ENCODE measurements at places on chromosomes 1 and 21.

DNA sequence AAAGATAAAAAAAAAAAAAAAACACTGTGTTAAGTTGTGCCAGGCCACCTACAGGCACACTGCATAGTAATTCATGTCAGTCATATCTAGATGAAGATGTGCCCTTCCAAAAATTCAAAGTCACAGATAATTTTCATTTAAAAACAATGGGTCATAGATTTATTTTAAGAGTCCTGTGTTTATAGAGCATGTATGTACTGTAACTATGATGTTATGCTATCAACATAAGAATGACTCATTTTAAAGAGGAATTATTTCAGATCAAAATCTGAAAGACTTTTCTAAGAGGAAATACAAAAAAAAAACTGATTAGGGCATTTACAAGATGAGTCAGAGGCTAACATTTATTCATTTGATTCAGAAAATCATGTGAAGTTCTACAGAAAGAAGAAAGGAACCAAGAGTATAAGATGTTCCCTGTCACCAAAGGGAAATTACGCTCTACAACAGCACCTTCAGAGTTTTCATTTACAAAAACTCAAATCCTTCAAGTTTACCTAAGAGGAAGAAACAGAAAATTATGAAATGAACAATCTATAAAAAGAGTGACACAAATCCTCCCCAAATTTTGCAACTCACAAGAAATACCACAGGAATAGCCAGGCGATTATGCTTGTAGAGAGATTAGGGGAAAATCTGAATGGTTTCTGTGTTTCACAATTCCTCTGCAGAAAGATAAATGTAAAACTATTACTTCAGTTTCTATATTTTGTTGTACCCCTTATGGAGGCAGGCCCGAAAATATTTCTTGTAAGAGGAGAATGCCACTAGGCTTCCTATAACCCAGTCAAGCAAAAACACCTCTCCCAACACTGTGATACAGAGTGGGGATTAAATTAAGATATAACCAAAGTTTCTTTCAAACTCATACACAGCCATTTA is 13.8 kb downstream of the TP53BP2 start:
- DNase-seq = peak; percentile 51

DNA sequence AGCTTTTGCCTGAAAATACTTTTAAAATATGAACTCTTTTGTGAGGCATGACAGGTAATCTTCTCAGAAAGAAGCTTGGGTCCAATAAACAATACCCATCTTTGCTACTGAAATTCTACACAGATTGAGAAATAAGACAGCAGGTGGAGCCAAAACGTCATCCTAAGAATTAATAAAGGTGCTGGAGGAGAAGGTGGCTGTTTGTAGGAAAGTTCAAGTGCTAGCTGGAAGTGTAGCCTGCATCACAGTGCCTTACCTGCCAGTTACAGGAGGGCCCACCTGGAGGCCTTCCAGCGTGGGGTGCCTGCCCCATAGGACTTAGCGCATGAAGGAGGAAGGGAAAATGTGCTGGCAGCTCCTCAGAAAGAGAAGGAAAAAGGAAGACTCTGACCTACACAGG is 93.7 kb downstream of the TTC3 start:
- no peak for DNase-seq

DNA sequence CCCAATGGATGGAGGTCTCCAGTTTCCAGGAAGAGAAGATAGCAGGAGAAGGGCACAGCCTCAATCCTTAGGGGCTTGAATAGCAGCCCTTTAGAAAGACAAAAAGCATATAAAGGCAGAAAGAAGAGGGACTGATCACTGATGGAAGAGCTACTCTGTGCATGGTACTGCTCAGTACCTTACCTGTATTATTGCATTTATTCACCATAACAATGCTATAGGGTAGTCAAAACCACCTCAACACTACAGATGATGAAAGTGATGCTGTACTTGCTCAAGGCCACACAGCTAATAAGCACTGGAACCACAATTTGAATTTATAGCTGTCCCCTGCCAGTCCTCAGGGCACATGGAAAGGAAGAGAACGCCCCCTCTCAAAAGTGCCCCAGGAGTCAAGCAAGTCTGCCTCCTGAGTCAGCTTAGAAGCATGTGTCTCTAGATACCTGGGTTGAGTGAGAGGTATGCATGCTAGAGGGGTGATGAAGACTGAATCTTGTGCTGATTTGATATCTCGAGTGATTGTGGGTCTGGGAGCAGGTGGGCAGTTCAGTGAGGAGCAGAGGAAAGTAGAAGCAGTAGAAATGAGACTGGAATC is 13.6 kb downstream of the DDAH1 start:
- no peak for DNase-seq

DNA sequence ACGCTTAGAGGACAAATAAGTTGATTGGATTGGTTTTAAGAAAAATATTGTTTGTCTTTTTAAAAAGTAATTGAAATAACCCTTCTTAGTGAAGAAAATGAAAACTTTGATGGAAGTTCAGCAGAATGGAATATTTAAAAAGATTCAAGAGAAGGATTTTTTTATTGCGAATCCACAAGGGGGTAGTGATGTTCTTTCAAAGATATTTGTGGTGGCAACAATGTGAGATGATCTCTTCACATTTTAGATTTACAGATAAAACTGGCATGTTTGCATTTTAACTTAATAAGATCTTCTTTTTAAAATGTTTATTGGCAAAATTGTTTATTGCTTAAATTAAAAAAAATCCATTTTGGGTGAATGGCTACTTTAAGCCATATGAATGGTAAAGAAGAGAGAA is 8.9 kb downstream of the CAMTA1 start:
- DNase-seq = peak; percentile 41

- no peak for DNase-seq
Observed at GRCh38 chr1:68327414-68327813, 95.1 kb upstream of the WLS start.

GRCh38 chr1:191618181-191618580 is 540.1 kb upstream of the RGS18 start:
- no peak for DNase-seq

- no peak for DNase-seq
Observed at GRCh38 chr1:172399756-172400721, 20.4 kb upstream of the C1orf105 start.

GRCh38 chr1:182771187-182771984 is 18.2 kb upstream of the NPL start:
- no peak for DNase-seq

GRCh38 chr21:19130379-19131028 is 726.9 kb upstream of the TMPRSS15 start:
- no peak for DNase-seq

DNA sequence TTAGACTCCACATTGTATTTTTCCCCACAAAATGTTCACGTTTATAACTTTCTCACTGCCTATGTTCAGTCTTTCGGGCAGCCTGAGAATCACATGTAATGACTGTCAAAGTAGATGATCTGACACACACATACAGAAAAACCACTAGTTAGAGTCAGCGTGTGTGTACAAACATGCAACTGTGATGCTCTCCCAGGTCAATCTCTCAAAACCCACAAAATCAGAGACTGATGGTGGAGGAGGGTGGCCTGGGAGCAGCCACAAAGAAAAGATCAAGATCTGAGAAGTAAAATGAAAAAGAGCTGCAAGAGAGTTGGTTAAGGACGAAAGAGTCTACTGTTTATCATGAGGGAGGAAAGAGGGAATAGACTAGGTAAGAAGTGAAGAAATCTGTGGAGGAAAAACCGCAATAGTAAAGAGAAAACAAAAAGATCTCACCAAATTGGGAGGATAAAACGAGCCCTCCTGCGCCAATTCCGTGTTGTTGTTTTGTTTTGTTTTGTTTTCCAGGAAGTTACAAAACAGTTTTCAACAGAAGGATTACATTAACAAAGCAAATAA is 2.3 kb downstream of the EGLN1 start:
- no peak for DNase-seq

- no peak for DNase-seq
Observed at GRCh38 chr1:99527545-99527944, 118.4 kb upstream of the PALMD start.

- peak; percentile 18 for DNase-seq
Observed at GRCh38 chr1:106924360-106924759, 132.1 kb upstream of the PRMT6 start.

GRCh38 chr1:240869071-240869470 is 257.1 kb upstream of the GREM2 start:
- DNase-seq = no peak

GRCh38 chr21:46052703-46053651 is 44.9 kb upstream of the COL6A2 start:
- peak; percentile 68 for DNase-seq

DNA sequence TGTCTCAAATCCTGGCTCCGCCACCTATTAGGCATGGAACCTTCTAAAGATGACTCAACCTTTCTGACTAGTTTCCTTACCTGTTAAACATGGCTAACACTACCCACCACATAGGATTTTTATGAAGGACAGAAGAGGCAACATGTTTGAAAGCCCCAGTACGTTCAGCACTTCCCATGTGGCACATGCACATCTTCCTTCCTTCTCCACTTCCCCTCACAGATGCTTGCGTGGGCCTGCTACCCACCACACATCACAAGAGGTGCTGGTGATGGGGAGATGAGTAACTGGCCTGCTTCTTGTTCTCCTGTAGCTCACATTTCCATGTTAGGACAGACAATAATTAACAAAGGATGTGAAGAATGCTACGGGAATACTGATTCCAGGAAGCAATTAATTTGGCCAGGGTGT is 7.1 kb downstream of the ZBTB21 start:
- peak; percentile 43 for DNase-seq

GRCh38 chr21:36149788-36150711 is 6.6 kb upstream of the DOP1B start:
- peak; percentile 63 for DNase-seq

DNA sequence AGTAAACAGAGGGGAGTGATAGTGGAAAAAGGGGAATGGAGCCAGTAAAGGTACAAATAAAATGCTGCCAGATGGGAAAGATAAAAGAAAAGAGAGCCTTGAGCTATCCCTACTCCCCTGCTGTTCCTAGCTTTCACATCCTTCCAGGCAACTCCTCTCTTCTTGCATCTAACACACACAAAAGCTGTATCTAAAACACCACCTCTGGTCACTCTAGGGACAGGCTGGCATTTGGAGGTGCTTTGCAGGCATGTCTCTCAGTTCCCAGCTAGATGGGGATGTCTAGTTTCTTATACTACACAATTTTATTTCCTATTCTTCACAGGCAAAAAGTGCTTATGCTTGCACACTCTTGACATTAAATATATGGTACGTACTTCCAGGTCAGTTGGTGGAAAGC is 185.1 kb upstream of the ST6GALNAC5 start:
- DNase-seq = no peak

DNA sequence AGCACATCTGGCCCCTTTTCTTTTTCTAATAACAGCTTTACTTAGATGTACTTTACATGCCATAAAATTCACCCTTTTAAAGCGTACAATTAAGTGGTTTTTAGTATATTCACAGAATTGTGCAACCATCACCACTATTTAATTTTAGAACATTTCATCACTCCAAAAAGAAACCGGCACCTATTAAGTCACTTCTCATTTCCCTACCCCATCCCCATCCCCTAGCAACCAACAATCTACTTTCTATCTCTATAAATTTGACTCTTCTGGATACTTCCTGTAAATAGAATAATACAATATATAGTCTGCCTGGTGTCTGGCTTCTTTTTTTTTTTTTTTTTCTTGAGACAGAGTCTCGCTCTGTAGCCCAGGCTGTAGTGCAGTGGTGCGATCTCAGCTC is 59.5 kb upstream of the ENAH start:
- DNase-seq = no peak

DNA sequence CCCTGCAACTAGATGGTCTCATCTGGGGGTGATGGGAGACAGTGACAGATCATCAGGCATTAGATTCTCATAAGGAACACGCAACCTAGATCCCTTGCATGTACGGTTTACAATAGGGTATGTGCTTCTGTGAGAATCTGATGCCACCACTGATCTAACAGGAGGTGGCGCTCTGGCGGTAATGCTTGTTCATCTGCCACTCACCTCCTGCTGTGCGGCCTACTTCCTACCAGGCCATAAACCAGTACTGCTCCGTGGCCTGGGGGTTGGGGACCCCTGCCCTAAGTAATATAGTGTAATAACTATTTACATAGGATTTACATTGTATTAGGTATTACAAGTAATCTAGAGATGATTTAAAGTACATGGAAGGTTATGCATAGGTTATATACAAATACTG is 134.9 kb downstream of the CLEC20A start:
- DNase-seq = no peak

- no peak for DNase-seq
Observed at GRCh38 chr21:34644825-34645224, 24.0 kb upstream of the CLIC6 start.

DNA sequence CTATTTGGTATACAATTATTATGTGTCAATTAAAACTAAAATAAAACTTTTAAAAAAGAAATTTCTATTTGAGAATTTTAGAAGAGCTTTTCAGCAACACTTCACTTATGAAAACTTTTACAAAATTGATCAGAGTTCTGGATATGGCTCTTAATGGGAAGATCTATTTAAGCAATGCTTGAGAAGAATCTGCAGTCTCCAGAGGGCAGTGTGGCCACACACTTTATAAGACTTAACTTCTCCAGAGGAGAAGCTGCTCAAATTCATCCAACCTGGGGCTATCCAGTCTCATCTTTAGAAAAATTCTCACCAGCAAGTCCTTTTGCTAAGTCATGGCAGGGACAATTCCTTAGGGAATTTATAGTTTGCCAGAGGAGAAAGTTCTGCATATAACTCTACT is 25.2 kb upstream of the AGO1 start:
- no peak for DNase-seq

- DNase-seq = no peak
Observed at GRCh38 chr21:43911015-43911934, 46.3 kb downstream of the AGPAT3 start.

DNA sequence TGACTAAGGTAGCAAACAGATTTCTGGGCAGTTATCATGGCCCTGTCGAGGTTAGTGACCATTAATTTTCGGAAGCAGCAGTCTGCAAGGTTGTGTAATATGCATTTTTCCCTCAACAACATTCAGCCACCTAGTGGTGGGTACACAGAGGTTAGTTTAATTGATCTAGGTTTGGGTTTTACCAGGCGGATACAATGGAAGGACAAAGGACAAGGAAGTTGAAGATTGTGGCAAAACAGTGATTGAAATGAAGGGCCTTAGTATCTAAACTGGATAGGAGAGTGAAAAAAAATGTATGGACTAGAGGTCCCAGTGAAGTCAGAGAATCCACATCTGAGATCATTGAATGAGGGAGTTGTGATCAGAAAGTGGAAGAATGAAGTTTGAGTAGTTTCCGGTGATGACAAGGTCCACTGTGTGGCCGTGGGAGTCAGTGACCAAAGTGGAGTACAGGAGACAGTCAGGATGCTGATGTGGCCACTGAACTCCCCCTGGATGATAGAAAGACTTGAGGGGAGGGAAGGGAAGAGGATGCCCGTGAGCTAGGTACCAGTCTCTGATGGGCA is 2.8 kb downstream of the ARMH1 start:
- peak; percentile 57 for DNase-seq
